ENCODE measurements at places on chromosomes 7 and 10.

DNA sequence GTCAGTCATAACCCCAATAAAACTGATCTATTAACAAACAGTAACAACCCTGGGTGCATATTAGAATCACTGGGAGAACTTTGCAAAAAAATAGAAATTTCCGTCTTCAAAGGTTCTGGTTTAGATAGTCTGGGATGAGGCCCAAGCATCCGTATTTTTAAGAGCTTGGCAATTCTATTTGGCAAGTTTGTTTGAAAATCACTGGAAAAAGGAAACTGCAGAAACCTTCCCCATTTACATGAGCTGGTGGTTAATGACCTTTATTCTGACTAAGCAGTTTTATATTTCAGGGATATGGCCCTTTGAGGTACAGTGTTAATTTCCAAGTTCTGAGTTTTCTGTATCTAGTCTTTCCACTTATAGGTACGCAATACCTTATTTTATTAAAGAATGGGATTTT, 115.8 kb upstream of the PRR15 start:
- no peak for DNase-seq

DNA sequence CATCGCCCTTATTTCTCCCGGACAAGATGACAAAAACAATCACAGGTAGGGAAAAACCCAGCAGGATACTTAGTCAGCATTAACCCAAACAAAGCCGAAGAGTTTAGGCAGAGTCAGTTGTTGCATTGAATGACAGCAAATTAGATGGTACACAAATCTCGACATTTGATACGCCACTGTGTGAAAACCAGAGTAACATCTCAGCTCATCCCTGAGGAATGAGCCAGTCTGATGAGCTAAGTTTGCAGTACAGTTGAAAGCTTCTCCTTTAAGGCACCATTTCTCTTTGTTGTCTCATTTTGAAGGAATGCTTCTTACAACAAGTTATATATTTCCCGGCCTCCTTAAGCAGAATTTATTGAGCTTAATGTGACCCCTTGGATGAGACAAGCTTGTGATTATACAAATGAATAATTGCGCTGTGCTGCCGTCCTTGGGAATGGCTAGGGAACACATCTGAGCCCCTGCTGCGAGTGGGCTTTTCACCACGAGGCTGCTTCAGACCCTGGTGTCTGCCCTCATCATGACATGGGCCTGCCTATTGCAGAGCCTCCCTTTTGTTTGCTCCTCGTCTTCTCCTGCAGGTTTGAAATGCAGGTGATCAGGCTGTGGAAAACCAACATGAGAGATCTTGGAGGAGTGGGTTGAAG, 137.3 kb downstream of the CELF2 start:
- no peak for DNase-seq

- no peak for DNase-seq
These were observed 704.7 kb upstream of the COBL start for GRCh38 chr7:52021343-52021742.

DNA sequence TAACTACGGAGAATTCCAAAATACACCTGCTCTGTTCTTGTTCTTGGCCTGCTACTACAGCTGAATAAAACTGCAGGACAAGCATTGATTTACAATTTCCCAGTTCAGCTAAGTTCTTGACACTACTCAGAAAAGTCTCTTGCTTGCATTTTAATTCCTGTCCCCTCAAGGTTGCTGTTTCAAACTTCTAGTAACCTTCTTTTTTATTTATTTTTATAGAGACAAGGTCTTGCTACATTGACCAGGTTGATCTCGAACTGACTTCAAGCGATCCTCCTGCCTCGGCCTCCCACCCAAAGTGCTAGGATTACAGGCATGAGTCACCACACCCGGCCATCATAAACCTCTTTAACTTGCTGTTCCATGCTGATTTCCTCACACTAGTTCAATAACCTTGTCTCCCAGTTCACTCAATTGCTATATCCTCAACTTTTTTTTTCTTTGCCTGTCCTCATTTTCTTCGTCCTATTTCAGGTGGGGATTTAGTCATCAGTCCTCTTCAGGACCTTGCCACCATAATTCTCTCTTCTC, 79.9 kb downstream of the ARHGAP21 start:
- DNase-seq: no peak

GRCh38 chr10:110115784-110116520, 91.5 kb upstream of the MXI1 start:
- no peak for DNase-seq

DNA sequence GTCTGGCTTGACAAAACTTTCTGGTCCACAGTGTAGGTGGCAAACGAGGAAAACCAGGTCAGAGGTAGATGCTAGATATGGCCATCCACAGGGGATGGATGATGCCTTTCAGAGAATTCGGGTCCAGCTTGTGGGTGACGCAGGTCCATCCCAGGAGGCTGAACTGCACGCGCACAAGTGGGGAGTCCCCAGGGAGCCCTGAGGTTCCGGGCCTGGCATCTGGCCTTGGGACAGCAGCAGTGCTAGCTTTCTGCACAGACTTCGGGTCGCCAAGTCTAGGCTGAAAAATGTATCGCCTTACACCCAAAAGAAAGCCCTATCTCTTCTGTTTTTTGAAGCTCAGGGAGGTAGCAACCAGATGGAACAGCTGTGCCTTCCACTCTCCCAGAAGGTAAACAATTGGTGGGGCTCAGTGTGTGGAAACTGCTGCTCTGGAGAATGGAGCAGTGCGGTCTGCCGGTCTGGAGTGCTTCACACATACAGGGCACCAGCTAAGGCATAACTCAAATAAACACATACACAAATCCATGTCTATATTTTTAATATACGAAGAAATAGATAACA, 119.3 kb upstream of the ACBD5 start:
- no peak for DNase-seq

GRCh38 chr7:98284335-98285036, 3.0 kb downstream of the BRI3 start:
- no peak for DNase-seq

- DNase-seq: no peak
These were observed 1.5 kb downstream of the CWF19L1 start for GRCh38 chr10:100265821-100266485.

DNA sequence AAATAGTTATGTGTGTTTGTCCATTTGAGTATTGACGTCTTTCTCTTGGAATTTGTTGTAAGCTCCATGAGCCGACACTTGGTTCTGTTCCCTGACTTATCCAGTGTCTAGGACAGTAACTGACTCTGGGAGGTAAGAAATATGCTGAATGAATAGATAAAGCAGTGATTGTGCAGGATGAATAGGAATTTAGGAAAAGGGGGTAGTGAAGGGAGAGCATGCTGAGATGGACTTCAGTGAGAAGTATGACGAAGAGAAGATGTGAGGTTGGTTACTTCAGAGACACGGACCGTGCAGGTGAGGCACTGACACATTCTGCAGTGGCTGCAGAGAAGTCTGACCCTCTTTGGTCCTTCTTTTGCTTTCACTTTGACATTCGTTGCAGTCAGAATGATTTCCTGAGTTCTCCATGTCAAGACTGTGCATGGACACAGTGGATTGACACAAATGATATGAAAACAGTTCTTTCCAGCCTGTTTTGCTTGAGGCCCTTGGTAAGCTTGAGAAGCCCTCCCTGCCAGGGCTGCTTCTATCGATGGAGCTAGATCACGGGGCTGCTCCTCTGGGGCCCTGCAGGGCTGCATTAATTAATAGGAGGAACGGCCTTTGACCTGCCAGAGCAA, 261.5 kb upstream of the SORCS1 start:
- no peak for DNase-seq

- DNase-seq: no peak
These were observed 12.6 kb downstream of the CPA4 start for GRCh38 chr7:130305433-130306042.

GRCh38 chr10:48759113-48759901, 74.6 kb downstream of the WDFY4 start:
- DNase-seq: no peak

GRCh38 chr7:152313831-152314604, 121.8 kb downstream of the KMT2C start:
- no peak for DNase-seq

- DNase-seq: no peak
These were observed 205.2 kb downstream of the FAM107B start for GRCh38 chr10:14569274-14570060.

- peak; percentile 9 for DNase-seq
These were observed 115.5 kb upstream of the CREB5 start for GRCh38 chr7:28296571-28297483.

DNA sequence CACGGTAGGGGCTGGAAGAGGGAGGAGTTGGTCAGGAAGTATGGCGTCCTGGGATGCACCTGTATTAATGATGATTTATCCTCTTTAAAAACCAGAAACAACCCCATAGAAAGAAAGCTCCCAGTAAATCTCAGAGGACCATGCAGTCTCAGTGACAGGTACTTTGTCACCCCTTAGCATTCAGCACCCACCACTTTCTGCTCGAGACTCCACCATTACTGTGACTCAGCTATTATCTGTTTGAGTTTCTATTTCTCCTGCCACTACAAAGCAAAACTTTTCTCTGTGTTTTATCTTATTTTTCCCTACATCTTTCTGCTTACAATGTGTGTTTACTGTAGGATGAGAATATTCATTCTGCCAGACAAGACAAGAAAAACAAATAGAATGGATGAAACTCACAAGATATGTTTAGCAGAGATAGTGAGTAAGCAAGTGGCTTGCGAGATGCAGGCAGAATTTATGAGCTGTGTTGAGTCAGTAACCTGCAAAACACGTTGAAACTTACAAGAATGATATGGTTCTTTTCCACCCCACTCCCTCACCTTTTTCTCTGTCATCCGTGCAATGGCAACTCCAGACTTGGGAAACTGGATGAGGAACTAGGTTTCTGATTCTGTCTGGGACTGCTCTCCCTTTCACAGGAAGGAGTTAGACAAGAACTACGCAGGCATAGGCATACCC, 127.1 kb downstream of the AOAH start:
- no peak for DNase-seq

DNA sequence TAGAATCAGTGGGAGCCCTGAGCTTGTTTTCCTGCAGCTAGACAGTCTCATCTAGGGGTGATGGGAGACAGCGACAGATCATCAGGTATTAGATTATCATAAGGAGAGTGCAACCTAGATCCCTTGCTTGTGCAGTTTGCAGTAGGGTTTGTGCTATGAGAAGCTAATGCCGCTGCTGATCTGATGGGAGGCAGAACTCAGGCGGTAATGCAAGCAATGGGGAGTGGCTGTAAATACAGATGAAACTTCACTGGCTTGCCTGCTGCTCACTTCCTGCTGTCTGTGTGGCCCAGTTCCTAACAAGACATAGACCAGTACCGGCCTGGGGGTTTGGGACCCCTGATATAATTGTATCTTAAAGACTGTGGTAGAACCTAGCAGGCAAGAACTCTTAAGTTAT, 17.6 kb downstream of the NRBF2 start:
- DNase-seq: no peak

DNA sequence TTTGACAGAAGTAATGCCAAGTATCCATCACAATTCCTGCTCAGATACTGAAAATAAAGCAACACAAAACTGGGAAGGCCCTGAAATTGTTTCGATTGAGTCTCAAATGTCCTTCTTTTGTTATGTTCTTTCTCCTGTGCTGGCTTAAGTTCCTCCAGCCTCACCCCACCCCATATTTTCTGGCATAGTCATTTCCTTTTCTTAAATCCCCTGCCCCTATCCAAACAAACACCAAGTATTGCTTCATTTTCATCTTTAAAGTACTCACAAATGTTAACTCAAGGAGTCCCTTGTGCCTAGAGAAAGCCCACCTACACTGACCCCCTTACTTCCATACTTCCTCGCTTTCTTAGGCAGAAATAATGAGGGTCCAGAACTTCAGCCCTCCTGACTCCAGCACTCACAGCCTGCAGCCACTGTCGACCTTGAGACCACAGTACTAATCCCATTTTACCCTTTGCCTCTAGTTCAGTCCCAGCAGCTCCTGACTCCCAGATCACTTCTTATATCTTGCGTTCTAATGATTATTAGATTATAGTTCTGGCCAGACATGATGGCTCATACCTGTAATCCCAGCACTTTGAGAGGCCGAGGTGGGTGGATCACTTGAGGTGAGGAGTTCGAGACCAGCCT, 73.2 kb upstream of the ST8SIA6 start:
- no peak for DNase-seq

GRCh38 chr10:111988646-111989045, 194.9 kb downstream of the GPAM start:
- DNase-seq: no peak

GRCh38 chr10:60954035-60954434, 10.1 kb upstream of the RHOBTB1 start:
- DNase-seq: no peak

- no peak for DNase-seq
These were observed 233.0 kb downstream of the CACNA2D1 start for GRCh38 chr7:82210416-82211184.

- no peak for DNase-seq
These were observed 232 bp upstream of the GRID1 start for GRCh38 chr10:86366902-86367151.

DNA sequence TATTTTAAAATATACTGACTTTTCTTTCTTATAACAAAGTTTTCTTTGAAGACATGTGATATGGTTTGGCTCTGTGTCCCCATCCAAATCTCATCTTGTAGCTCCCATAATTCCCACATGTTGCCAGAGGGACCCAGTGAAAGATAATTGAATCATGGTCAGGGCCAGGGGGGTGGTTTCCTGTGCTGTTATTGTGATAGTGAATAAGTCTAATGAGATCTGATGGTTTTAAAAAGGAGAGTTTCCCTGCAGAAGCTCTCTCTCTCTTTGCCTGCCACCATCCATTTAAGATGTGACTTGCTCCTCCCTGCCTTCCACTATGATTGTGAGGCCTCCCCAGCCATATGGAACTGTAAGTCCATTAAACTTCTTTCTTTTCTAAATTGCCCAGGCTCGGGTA, 768.1 kb downstream of the NRG3 start:
- DNase-seq: no peak

DNA sequence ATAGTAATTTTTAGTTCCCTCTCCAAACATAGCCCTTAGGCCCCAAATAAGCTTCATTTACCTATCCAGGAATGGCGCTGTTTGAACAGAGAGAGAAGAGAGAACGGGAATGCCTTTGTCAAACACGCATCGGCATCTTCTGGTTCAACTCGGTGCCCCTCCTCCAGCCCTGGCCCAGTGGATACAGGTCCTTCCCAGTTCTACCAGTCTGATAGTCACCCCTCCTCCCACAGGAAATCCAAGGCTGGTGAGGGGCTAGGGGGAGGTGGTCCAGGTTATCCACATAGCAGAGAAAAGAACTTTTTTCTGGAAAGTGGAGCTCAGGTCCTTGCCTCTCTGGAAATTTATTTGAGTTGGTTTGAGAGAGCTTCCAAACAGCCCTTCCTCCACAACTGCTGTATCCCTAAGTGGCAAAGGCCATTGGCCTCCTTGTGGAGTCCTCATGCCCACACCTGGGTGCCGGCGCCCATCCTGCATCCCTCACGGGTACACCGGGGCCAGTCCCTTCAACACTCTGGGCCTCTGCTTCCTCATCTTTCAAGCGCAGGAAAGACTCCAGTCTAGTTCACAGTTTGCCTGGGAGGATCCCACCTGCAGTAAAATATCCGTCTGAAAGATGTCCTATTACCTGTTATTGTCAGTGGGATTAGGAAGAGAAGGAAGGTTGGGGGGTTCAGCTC, 287.4 kb downstream of the CELF2 start:
- no peak for DNase-seq
